Regular cardiac myocyte (primary cell): ENCODE measurements at places on chromosomes 1 and 21. TPM values are rescaled to one million over a fixed set of nuclear protein-coding genes. Genes with fewer than 3 reads are reported as not detected.

Gene TAS1R1
- total RNA-seq = not detected in 2 replicates

Gene SPATA6
- total RNA-seq = 2.1 and 4.8 TPM in 2 replicates

Gene ATXN7L2
- total RNA-seq = 2.1 and 2.5 TPM in 2 replicates

Gene SETSIP
- total RNA-seq = 0.19 TPM in 1 of 2 replicates, not detected in the other

Gene VANGL1
- 7.6 and 10.4 TPM in 2 replicates for total RNA-seq

Gene C1orf115
- 0.58 and 1.1 TPM in 2 replicates for total RNA-seq

Gene S100A1
- total RNA-seq = not detected in 2 replicates

Gene MAP10
- 0.96 and 1.1 TPM in 2 replicates for total RNA-seq

Gene ITPKB
- total RNA-seq = 6.7 and 9.9 TPM in 2 replicates

Gene SPRR4
- total RNA-seq = not detected in 2 replicates

Gene LCE5A
- not detected in 2 replicates for total RNA-seq

Gene RCSD1
- total RNA-seq = 0.38 and 1.7 TPM in 2 replicates

Gene EPHA2
- total RNA-seq = 33.5 and 103 TPM in 2 replicates

Gene SYCP1
- not detected in 2 replicates for total RNA-seq

Gene WLS
- total RNA-seq = 85.1 and 116 TPM in 2 replicates

Gene OR6K3
- total RNA-seq = not detected in 2 replicates

Gene EXTL1
- 0.56 and 0.58 TPM in 2 replicates for total RNA-seq

Gene UQCRHL
- total RNA-seq = 1.2 and 2.0 TPM in 2 replicates
